ENCODE measurements at places on chromosomes 12 and 14.

DNA sequence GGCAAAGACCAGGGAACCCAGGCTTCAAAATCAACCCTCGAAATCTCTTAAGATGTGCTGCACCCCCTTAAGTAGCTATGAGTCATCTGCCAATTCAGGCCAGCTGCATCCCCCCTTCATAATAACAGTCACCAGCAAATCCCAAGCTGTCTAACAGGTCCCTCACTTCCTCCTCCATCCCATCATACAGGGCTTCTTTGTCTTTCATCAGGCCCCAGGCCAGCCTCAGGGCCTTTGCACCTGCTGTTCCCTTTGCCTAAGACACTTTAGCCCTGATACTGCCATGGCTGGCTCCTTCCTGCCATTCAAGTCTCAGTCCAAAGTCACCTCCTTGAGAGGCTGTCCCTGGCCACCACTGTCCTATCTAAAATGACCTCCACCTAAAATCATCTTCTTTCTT, 4.0 kb downstream of the RASAL1 start:
- DNase-seq: no peak

GRCh38 chr12:124618291-124618902, 51.0 kb upstream of the NCOR2 start:
- DNase-seq: no peak

DNA sequence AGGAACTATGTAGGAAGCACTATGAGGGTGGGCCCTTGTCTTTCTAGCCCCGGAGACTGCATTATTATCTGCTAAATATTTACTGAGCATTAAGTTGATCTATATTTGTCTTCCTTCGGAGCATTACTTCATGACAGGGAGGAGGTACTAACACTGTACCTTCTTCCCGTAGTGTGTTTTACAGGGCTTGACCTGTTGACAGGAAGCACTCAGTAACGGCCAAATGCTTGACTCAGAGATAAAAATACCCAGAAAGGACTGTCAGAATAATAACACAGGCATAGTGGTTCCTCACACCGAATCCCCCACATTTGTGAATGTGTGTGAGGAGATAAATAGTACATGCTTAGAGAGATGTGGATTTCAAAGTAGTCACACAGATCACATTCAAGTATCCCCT, 466.6 kb downstream of the EGLN3 start:
- peak; percentile 18 for DNase-seq

DNA sequence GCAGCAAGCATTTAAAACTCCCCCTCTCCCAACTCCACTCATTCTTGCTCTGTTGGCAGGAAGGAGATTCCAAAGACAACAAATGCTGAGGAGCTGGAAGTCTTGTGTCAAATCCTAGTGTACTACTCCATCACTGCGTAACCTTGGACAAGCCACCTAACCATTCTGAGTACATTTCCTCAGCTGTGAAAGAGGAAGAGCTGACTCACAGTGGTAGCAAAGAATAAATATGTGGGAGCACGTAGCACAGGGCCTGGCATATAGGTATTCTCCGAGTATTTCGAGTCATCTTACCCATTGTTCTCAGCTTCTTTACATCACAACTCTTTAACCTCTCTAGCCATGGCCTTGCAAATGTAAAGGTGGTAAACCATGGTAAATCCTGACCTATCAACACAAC, 28.7 kb downstream of the EGLN3 start:
- DNase-seq: peak; percentile 32

DNA sequence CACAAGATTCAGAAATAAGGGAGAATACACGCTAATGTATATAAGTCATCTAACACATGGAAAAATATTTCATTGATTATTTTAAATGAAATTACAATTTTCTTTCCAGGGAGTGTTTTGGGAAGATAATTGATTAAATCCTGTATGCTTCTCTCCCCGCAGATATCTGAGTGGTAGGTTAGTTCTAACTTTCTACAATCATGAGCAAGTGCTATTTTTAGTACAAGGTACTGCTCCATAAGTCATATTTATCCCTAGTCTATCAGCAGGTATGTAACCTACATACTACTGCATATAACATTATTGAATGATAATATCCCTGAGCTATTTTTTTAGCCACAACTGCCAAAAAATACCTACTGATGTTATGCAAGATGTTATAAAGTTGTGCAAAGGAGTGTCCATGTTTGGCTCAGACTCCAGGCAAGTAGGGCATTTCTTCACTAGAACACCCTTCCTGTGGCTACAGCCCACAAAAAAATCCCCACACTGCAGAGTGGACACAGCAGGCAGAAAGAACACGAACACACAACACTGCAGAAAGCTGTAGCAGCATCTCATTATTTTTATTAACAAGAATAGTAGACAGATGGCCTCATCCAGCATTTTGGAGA, 87.0 kb downstream of the SEC23A start:
- no peak for DNase-seq

GRCh38 chr14:30551460-30551859, 7.5 kb upstream of the G2E3 start:
- DNase-seq: no peak

GRCh38 chr12:4978737-4979136, 64.9 kb upstream of the KCNA5 start:
- peak; percentile 86 for DNase-seq
